ENCODE measurements at places on chromosomes 5 and 9.
A peak's percentile ranks its signal among the peaks of the same experiment; 100 is the strongest.

DNA sequence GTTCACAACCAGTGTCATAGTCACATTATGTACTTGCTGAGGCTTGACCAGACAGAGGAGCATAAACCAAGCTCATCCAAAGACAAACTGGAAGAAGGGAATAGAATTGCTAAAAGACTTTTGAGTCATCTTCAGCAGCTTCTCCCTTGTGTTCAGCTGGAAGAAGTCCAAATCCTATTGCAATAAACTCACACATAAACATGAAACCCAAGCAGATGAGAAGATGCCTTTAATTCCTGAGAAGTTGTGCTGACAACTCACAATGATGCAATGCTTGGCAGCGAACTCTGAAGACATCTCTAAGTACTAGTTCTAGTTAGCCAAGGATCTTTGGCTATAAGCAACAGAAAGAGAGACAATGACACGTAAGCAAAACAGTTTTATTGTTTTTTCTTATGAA lies 642.1 kb downstream of the KCTD16 start:
- DNase-seq = no peak

DNA sequence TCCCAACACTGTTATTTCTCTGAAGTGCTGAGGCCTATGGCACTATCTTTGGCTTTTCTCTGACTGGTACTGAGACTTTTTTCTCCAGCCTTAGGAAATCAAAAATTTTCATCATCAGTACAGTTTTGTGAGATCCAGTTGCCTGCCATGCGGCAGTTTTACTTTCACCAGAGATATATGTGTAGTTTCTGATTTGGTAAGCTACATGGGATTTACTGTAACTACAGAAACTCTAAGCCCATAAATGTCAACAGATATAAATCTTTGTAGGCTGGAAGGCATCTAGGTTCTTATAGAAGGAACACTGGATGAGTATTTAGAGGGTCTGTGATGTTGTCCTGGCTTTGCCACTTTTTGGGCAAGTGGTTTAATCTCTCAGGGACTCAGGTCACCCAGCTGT lies 69.0 kb downstream of the DOCK2 start:
- no peak for DNase-seq

DNA sequence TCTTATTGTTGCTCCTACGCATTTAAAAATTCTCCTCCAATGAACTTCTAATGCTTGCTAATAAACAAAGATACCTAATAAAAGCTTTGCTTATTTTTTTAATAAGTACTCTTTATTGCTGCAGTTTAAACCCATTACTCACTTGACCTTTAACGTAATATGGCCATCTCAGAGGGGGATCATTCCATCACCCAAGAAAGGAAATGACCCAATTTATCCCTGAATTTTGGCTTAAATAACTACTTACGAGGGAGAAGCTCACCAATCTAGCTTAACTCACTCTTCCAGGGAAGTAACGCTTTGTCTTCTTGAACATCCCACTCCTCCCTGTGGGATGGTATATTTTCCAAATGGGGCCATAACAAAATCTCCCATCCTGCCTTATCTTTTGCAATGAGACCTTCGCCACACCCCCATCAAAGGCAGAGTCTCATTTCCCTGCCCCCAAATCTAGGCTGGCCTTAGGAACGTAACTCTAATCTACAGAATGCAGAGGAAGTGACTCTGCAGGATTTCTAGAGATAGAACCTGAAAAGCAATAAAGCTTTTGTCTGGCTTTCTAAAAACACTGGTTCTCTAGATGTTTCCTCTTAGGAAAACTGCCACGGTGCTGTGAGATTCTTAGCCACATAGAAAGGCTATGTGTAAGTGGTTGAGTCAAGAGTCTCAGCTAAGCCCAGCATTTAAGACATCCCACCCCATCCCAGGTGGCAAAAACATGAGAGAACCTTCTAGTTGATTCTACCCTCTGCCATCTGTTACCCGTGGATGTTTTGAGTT lies 310.0 kb downstream of the ASTN2 start:
- no peak for DNase-seq

- DNase-seq = peak; percentile 64
Observed at GRCh38 chr5:75049456-75050351, 2.7 kb downstream of the GCNT4 start.

- DNase-seq = no peak
Observed at GRCh38 chr5:106757672-106758071, 913.1 kb downstream of the EFNA5 start.

DNA sequence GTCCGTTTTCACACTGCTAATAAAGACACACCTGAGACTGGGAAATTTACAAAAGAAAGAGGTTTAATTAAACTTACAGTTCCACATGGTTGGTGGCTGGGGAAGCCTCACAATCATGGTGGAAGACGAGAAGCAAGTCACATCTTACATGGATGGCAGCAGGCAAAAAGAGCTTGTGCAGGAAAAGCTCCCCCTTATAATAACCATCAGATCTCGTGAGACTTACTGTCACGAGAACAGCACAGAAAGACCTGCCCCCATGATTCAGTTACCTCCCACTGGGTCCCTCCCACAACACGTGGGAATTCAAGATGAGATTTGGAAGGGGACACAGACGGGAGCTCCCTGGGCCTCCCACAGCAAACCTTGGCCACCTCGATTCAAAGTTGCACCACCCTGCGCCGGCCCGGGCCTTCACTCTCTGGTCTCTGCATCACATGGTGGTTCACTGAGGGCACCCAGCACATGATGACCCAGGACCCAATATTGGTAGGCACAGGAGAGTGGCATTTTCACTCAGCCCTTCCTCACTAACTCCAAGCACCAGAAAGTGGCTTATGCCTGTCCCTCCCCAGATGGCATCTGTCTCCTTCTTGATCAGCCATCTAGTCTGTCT lies 21.0 kb upstream of the TDRD7 start:
- DNase-seq = no peak

DNA sequence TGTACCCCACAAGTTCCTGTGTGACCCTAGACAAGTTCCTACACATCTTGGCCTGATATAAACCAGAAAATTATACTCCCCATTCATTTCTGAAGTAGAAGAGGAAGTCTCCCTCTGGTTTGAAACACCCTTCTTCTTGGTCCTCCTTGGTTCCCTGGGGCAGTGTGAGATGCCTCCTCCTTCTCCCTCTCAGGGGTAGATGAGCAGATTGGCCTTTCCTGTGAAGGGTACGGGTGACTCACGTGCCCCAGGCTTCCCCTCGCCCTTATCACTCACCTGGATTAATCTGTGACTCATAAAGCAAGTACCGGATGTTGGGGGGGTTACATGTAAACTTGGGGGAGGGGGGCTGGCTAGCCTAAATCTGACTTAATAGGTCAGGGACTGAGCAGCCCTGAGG lies 11.1 kb upstream of the AQP3 start:
- DNase-seq = peak; percentile 72

DNA sequence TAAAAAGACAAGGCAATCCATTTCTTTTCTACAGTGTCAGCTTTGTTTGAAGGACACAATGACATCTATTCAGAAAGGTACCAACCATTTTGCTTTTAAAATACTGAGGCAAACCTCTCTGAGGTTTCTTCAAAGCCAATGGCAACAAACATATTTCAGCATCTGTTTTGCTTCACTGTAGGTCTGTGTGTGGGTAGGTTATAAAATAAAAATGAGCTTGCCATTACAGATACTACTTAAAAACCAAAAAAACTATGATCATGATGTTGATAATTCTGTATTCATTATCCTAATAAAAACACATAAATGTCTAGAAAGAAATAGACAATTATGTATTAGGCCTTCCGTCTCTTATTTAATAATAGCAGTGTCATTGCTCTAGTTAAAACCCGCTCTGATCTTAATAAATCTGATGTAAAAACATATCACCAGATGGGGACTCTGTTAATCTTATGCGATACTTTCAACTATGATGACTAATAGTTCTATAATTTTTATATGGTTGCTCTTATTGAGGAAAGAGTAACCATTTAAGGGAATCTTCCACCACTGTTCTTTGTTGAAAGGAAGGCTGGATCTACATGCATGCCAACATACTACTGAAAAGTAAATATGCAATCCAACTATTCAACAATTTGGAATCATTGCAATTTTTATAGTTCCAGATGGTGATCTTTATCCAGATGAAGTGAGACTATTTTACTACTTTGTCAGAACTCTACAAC lies 647.2 kb downstream of the PDE4D start:
- no peak for DNase-seq

GRCh38 chr5:54988817-54989216 lies 3.4 kb upstream of the ESM1 start:
- no peak for DNase-seq

DNA sequence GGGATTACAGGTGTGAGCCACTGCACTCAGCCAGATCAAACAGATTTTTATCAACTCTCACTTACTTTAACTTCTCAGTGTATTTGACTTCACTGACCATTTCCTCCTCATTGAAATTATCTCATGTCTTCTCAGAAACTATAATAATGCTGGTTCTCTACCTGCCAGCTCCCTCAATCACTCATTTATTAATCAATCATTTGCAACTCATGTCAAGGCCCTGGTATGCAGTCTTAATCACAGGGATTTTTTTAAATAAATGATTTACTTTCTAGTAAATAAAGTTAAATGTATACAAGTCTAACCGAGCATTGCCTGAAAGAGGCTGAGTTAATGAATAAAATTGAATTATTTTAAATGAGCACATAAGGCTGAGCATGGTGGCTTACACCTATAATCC lies 63.3 kb downstream of the PLPP1 start:
- DNase-seq = no peak

- no peak for DNase-seq
Observed at GRCh38 chr9:100466829-100467221, 6.1 kb upstream of the TMEFF1 start.

GRCh38 chr9:4229252-4229651 lies 70.6 kb downstream of the GLIS3 start:
- DNase-seq = no peak

- DNase-seq = no peak
Observed at GRCh38 chr9:31740705-31741104, 643.7 kb upstream of the ACO1 start.

DNA sequence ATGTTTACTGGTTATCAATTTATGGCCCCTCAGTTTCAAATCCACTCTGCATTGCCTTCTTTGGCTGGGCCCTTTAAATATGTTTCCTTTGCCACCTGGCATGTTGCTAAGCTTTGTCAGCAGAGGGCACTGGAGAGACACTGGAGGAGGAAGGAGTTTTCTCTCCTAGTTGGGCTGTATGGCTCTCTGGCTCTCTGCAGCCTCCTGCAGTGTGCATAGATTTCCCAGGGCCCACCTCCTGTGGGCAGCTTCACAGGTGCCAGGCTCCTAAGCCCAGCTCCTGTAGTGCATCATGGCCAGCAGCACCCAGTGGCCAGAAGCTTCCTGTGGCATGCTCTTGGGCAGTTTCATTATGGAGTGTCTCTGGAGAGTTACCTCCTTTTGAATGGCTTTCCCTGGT lies 23.3 kb downstream of the CAVIN4 start:
- peak; percentile 23 for DNase-seq

GRCh38 chr5:15564957-15565356 lies 65.0 kb downstream of the FBXL7 start:
- no peak for DNase-seq

DNA sequence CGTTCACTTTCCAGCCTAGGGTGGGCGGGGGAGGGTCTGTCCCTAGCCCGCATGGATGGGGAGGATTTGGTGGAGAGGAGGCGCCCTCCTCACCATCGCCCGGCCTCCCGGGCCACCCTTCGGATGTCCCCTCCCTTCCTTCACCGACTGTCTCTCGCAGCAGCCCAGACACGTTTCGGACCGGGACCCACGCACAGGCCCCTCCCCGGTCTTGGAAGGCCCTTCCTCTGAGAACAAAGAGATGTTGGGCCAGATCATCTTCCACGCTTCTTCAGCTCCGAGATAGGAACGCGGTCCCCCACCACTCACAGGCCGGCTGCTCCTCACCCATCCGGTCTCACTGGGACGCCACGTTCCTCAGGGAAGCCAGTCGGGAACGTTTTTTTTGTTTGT lies 640 bp upstream of the DPM2 start:
- DNase-seq = no peak

- DNase-seq = no peak
Observed at GRCh38 chr5:124743602-124744169, 2.8 kb downstream of the ZNF608 start.

DNA sequence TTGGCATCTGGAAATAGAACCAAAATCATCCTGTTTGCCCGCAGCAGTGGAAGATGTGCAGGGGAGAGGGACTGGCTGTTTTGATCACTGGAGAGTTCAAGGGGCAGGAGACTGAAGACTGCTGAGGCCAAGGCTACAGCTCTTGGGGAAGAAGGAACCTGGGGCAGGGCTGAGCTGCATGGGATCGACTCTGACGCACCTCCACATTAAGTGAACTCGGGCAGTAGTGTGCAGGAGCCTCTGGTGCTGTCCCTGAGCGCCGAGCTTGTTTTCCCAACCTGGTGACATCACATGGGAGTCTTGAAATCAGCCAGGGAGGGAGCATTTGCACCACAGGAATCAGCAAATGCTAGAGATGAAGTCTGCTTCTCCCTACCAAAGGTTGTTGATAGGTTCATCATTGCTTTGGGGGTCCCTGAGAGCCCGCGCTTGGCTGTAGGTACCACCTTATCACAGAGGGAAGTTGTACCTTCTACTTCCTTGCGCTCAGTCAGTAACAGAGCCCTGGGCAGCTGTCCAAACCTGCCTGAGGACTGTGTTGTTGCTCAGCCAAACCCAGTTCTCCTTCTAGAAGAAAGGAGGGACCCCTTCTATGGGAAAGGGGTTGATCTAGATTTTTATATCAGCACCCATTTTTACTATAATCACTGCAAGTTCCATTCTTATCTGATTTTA lies 52.3 kb upstream of the CTSL start:
- no peak for DNase-seq

- no peak for DNase-seq
Observed at GRCh38 chr5:145855763-145856267, 17.0 kb downstream of the GRXCR2 start.

DNA sequence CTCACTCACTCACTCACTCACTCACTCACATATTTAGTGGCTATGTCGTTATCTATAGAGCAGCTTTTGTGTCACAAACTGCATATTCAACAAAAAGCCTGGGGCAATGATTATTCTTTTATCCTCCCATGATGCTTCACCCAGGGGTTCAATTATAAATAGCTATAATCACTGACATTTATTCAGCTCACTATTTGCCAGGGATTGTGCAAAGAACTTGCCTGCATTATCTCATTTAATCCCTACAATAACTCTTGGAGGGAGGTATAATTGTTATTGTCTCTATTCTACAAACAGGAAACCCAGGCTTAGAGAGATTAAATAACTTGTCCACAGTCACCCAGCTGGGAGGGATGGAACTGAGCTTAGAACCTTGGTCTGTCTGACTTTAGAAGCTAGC lies 298.0 kb upstream of the MSX2 start:
- DNase-seq = no peak

GRCh38 chr9:16869882-16870595 lies 431 bp downstream of the BNC2 start:
- DNase-seq = no peak

DNA sequence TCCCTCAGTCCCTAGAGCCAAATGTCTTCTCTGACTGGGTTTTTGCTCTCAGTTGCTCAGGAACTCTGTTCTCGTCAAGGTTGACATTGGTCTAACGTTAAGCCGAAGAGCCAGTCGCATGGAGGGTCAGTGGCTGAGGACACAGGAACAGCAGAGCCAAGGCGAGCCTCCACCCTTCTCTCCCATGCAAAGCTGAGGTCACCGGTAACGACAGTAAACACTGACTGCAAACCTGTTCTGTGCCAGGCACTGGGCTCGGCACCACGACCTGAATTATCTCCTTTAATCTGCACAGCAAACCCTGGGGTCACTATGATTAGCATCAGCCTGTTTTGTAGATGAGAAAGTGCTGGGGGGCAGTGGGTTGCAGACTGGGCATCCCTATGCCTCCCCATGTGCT lies 171.0 kb downstream of the COL23A1 start:
- no peak for DNase-seq

All from stimulated activated CD4-positive, alpha-beta T cell treated with anti-CD3 and anti-CD28 coated beads, Interleukin-1b, Interleukin-23, amount 100 ng/mL, for 48 hours (primary cell).